Activated CD8-positive, alpha-beta T cell treated with anti-CD3 and anti-CD28 coated beads for 36 hours (primary cell): ENCODE measurements at places on chromosomes 12 and 14. TPM values are rescaled to one million over a fixed set of nuclear protein-coding genes. Genes with fewer than 3 reads are reported as not detected.

CLEC1B gene
- not detected for total RNA-seq

AQP6 gene
- not detected for total RNA-seq

SMARCD1 gene
- 55.1 TPM for total RNA-seq

ENTPD5 gene
- 11.9 TPM for total RNA-seq

PAH gene
- not detected for total RNA-seq

RNASE4 gene
- total RNA-seq: 1.1 TPM

GMFB gene
- total RNA-seq: 32.1 TPM

SOS2 gene
- 16.4 TPM for total RNA-seq

LTA4H gene
- total RNA-seq: 112 TPM

MYBPC1 gene
- total RNA-seq: not detected

VRTN gene
- total RNA-seq: not detected

TSHR gene
- total RNA-seq: not detected

GTF2H3 gene
- 80.0 TPM for total RNA-seq

SERPINA10 gene
- total RNA-seq: not detected

HOXC12 gene
- total RNA-seq: not detected

RNASE7 gene
- total RNA-seq: not detected
